ENCODE measurements at places on chromosomes 16 and 17. TPM values are rescaled to one million over a fixed set of nuclear protein-coding genes. Genes with fewer than 3 reads are reported as not detected.
A peak's percentile ranks its signal among the peaks of the same experiment; 100 is the strongest.

The PAM16 gene
- total RNA-seq: 46.7 TPM

The OVCA2 gene
- total RNA-seq: 40.3 TPM

- no peak for DNase-seq
Measured at GRCh38 chr17:3867106-3867505, 21.1 kb upstream of the NCBP3 start.

DNA sequence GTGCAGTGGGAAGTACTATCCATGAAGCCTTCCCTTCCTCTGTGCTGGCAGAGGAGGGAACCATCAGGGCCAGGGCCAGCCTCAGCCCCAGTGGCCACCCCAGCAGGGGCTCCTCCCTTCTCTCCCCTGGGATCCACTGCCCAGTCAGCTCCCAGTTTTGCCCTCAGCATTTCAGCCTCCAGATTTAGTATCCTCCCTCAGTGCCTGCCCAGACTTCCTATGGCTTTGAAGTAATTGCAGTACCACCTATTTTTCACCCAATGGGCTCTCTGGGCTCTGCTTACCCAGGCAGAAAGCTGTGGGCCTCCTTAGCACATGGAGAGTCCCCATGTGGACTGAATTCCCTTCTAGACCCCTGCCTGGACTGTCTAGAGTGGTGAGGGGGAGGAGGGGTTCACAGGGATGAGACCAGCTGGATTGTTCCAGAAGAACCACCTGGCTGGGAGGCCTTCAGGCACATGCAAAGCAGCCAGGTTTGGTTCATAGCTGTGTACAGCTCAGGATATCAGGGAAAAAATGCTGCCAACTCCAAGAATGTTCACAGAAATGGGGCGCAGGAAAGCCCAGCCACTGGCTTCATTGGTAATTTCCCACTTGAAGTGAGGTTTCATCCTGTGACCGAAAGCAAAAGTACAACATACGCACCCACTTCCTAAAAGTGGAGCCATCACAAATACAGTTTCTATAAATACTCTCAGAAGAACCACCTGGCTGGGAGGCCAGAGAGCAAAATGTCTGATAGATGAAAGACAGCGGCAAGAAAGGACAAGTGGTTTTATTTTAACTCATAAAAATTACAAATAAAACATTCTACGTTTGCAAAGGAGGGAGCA lies 15.2 kb upstream of the HERPUD1 start:
- DNase-seq: no peak

DNA sequence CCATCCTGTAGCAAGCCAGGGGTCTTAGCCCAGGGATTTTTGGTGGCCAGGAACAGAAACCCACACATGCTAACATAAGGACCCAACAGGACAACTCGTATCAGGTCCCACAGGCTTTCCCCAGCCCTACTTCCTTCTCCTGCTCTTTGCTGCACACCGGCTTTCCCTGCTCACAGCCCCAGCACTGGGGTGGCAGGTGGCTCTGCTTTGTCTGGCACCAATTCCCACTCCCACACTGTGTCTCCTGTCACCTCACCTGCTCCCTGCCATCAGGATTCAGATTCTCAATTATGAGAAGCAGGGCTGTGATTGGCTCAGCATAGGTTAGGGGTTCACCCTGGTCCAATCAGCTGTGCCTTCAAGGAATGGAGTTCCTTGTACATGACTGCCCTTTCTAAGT lies 94.1 kb downstream of the TMEM132E start:
- no peak for DNase-seq

DNA sequence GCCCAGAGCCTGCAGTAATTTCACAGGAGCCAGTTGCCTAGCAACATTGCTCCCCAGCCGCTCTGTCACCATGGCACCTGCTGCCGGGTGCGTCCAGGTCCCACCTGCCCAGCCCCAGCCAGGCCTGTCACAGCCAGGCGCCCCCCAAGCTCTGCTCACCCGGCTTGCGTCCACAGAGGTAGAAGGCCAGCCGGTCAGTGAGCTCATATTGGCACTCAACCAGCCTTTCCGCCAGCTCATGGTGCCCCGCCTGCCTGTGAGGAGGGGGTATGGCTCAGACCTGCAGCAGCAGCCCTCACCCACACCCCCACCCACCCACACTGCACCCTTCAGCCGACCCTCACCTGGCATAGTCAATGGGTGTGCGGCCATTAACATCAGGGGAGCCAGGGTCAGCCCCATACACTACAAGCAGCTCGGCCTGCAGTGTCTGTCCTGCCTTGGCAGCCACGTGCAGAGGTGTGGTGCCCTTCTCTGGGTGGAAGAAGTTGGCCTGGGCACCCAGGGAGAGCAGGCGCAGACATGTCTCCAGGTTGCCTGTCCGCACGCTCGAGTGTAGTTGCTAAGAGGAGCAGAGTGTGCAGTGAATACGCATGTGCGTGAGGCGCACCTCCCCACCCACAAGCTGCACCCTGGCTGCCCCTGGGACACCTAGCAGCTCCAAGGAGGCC lies 7.7 kb downstream of the GIT1 start:
- no peak for DNase-seq

- no peak for DNase-seq
Measured at GRCh38 chr17:82480318-82480717, 21.8 kb downstream of the NARF start.

The C16orf46 gene
- 0.80 TPM for total RNA-seq

- peak; percentile 39 for DNase-seq
Measured at GRCh38 chr17:77735081-77735565, 223.4 kb upstream of the TNRC6C start.

The HSD11B2 gene
- total RNA-seq: 0.10 TPM

- DNase-seq: peak; percentile 88
Measured at GRCh38 chr17:3890082-3890877, 2.6 kb downstream of the CAMKK1 start.

The RNFT1 gene
- total RNA-seq: 21.5 TPM

The HOXB1 gene
- total RNA-seq: not detected

DNA sequence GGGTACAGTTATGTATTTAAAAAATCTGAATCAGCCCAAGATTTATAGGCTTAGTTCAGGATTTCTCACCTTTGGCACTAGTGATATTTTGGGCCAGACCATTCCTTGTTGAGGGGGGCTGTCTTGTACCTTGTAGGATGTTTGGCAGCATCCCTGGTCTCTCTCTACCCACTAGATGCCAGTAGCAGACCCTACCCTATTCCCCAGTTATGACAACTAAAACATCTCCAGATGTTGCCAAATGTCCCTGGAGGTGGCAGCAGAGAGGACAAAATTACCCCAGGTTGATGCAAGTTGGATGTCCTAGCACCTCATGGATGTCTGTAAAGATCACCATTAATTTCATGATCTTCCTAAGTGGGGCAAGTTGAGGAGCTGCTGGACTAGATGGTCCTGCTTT lies 45.8 kb downstream of the SYT17 start:
- DNase-seq: no peak

DNA sequence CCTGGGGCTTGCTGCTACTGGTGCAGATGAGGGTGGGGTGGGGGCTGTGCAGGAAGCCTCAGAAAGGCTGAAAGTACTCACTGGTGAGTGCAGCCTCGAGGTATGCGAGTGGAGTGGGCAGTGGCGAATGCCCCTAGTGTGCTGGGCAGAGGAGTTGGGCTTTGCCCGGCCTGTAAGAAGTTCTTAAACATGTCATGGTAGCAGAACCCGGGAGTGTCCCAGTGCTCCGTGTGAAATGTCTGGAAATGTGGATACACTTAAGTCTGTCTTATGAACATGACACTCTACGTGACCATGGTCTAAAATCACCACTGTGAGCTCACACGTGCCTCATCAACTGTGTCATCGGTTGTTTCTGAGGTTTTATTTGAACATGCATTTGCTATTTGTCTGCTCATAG lies 1.7 kb downstream of the SMTNL2 start:
- no peak for DNase-seq

- DNase-seq: no peak
Measured at GRCh38 chr17:12313786-12314185, 293.1 kb downstream of the MAP2K4 start.

DNA sequence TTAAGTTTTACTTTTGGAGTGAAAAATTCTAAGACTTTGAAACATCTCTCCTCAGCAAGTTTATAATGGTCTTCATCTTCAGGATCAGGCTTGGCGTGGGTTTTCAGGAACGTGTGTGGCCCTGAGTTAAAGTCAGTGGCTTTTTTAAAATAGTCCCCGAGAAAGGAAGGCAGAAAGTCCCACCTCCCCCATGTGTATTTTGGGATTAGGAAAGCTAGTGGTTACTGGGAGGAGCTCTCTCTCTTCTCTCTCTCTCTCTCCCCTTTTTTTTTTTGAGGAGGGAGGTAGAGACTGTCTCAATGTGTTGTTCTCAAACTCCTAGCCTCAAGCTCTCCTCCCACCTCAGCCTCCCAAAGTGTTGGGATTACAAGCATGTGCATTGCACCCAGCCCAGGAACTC lies 213.2 kb downstream of the IRX3 start:
- no peak for DNase-seq

- no peak for DNase-seq
Measured at GRCh38 chr16:64693946-64694345, 427.9 kb downstream of the CDH11 start.

DNA sequence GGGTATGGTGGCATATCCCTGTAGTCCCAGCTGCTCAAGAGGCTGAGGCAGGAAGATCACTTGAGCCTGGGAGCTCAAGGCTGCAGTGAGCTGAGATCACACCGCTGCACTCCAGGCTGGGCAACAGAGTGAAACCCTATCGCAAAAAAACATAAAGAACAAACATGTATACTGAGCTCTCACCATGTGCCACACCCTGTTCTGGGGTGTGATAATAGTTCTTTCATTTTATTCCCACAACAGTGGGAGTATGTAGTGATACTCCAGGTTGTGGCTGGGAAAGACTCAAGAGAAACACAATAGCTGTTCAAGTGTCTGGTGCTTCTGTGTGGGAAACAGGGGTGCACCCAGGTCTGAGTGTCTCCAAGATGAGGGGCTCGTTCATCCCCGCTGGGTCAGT lies 90.7 kb downstream of the SOCS1 start:
- no peak for DNase-seq

The STX1B gene
- not detected for total RNA-seq

DNA sequence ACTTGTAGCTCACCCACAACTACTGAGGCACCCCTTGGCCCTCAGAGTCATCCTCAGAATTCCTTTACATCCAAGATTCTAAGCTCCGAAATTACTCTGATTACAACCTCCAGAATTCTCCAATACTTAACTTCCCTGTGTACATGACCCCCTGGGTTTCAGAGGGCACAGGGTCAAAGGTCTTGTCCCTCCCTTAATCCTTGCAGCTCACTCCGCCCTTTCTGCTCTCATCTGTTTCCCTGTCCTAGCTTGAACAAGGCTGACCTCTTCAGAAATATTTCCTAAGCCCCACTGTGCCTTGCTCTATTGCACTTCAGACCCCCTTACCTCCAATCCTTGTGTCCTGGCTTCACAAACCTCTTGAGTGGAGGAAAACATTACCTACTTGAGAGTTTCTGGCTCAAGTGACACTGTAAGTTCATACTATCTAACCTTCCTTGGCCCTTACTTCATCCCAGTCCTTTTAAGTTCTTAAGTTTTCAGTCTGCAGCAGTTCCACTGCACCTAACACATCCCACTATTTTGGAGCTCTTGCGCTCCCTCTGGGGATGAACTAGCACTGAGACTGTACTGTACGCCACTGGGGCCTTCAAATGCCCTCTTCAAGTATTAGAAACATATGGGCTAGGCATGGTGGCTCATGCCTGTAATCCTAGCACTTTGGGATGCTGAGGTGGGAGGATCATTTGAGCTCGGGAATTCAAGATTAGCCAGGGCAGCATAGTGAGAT lies 6.2 kb downstream of the N4BP1 start:
- DNase-seq: no peak

DNA sequence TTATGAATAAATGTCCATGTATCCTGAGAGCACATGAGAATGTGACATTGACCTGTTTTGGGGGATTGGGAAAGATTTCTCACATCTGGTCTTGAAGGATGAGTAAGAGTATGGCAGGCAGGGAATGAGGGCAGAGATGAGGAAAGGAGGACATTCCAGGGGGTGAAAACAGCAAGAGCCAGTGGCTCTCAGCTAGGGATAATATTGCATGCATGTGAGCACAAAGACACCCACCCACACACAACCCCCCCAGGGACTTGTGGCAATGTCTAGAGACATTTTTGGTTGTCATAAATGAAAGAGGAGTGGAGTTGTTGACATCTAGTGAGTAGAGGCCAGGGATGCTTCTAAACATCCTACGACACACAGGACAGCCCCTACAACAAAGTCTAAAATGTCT lies 6.0 kb downstream of the MYO1D start:
- no peak for DNase-seq

DNA sequence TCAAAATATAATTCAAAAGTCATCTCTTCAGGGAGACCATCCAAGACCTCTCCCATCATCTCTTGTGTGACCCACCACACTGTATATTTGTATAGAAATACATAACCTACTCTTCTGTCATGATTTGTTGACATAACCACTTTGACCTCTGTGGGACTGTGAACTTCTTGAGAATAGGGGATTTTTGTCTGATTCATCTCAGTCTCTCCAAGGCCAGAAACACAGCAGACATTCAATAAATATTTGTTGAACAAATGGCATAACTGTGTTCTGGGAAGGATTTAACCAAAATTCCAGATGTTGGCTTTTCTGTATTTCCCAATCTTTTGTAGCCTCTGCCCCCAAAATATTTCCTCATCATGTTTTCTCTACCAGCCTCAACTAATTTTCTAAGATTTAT lies 169.7 kb downstream of the CDH11 start:
- DNase-seq: peak; percentile 25

DNA sequence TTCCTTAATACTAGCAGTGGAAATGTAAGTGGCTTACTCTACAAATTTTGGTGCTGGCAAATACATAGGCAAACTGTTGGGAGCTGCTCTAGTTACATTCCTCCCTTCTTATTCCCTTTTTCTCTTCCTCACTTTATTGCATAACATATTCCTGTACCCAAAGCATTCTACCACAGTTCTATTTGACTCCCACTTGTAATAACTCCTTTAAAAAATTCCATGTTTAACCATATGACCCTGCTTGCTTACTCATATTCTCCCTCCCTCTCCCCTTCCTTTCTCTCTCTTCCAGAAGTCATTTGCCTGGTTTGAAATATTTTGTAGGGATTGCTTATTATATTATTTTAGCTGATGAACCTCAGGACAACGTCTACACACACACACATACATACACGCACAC lies 22.7 kb downstream of the NQO1 start:
- no peak for DNase-seq

DNA sequence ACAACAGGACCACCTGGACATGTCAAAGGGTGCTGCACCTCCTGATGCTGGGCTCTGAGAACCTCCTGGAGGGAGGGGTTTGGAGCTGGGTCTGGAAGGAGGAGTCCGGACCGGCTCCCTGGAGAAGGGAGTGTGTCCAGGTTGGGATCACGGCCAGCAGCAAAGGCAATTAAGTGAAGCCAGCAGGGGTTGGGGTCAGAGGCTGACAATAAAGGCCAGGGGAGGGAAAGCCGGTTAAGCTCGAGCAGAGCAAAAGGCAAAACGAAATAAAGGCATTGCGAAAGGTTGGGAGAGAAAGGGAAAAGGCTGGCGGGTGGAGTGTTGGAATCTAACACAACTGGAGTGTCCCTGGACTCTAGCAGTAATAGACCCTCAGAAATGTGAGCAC lies 992 bp upstream of the CACNG4 start:
- DNase-seq: no peak

GRCh38 chr17:48576479-48577309 lies 1.5 kb downstream of the HOXB4 start:
- DNase-seq: peak; percentile 56

DNA sequence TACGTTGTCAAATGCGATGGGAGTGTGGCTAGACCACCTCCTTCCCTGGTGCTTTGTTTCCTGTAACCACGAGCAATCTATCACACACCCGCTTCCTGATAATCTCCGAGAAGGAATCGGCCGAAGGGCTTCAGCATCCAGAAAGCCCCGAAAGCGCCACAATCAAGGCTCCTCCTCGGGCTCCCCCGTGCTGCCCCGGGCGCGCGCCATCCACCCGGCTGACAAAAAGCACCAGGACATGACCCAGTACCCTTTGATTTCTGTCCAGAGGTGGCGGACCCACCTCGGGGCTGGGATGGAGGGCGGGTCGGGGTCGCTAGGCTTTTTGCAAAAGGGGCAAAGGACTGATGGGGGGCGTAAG lies 743 bp upstream of the ARMC7 start:
- no peak for DNase-seq
